Aorta (tissue), 5 donors: ENCODE measurements at places on chromosomes 2 and 18.
A peak's percentile ranks its signal among the peaks of the same experiment; 100 is the strongest.

DNA sequence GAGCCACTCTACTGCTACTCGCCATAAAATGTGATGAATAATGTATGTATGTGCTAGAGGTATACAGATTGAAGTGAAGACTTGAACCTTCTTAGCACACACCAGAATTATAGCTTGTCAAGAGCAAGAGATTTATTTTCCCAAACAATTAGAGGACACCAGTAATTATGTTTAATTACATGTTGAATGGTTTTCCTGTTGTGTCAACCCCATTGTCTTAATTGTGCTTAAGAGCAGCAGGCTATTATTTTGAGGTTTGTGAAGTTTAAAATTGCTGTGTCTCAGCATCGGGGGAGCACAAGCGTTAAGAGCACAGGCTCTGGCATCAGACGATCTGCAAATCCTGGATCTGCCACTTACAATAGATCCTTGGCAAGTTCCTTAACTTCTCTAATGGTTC, 29.0 kb downstream of the KIF5C start:
- no peak for DNase-seq

DNA sequence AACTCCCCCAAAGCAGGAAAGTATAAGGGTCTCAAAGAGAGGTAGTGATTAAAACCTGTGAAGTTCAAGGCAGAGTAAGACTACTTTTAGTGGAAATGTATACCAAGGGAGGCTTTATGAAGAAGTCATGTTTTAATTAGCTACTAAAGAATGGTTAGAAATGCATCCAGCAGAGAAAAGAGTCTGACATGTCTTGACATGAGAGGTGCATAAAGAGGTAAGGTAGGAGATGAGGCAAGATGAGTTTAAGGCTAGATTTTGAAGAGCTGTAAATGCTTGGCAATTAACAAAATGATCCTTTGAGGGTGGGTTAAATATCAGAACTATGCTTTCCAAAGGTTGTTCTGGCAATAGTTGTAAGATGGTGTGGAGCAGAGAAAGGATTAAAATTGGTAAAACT, 88.7 kb upstream of the WDSUB1 start:
- DNase-seq, result no peak

- DNase-seq, result no peak
These were observed 37.1 kb upstream of the CCDC93 start for GRCh38 chr2:118050974-118051373.

DNA sequence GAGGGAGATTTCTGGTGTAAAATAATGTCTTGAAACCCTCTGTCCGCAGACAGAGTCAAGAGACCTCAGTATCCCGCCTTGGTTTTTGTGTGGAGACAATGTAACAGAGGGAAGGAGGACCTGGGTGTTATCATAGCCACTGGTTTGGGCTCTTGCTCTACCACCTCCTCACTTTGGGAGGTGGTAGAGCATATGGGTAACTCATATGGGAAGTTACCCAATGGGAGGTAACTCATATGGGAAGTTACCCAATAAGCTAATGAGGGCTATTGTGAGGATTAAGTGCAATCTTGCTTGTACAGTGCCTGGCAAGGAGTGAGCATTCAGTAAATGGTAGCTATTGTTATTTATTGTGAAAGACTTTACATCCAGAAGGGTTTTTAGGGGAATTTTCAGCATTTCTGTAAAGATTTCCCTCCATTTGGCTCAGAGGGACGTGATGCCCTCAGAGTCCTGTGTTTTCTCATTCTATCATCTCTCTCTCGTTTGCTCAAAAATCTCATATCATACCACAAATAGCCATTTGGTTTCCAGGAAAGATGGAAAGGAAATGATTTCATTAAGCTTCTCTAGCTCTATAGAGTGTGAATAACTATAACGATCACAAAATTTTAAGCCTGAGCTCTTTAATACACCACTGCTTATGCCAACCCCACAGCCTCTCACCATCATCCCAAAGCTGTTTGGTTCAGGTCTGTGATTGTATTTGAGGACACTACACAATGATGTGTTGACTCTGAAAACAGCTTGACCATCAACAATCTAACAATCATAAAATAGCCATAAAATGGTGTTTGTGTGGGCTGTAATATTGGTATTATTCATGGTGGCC, 307.7 kb downstream of the STK39 start:
- DNase-seq, result no peak

DNA sequence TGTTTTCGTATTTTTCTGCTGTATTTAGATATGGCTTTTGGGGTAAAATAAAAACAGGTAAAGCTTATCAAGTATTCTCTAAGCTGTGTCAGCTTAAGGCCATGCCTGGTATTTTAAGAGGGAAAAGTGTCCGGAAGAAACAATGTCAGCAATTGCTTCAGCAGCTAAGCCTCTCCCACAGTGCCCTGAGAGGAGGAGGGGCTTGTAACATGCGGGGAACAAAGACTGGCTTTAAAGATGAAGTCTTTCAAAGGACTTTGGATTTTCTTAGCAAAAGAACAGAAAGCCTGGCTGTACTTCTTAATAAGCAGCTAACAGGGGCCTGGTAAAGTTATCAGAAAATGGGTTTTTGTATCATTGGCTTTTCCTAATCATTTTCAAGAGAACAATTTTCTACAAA, 102.8 kb downstream of the PXDN start:
- DNase-seq, result no peak

GRCh38 chr2:194253528-194254259, 1403.3 kb upstream of the SLC39A10 start:
- DNase-seq, result peak; percentile 22

- no peak for DNase-seq
These were observed 211.8 kb downstream of the SMAD2 start for GRCh38 chr18:47718646-47719045.

- peak; percentile 45 for DNase-seq
These were observed 110.9 kb downstream of the GLI2 start for GRCh38 chr2:120846406-120847095.

- peak; percentile 81 for DNase-seq
These were observed 6.6 kb downstream of the GAD1 start for GRCh38 chr2:170823088-170823897.

DNA sequence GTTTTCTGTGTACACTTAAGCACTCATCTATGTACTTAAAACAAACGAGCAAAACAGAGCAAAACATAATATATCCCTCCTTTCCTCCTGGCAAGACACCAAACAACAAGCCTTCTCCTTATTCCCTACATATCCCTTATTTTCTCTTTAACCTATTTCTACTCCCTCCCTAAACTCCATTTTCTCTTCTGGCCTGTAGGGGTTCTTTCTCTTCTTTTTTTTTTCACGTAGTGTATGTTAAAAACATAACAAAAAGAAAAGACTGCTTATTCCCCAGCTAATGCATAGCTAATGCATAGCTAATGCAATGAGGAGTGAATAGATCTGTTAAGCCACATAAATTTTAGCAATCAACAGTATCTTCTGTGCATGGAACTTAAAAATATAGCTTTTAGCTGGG, 193.4 kb downstream of the TMEM247 start:
- no peak for DNase-seq

- DNase-seq, result no peak
These were observed 62.0 kb upstream of the WDR75 start for GRCh38 chr2:189379287-189379630.

DNA sequence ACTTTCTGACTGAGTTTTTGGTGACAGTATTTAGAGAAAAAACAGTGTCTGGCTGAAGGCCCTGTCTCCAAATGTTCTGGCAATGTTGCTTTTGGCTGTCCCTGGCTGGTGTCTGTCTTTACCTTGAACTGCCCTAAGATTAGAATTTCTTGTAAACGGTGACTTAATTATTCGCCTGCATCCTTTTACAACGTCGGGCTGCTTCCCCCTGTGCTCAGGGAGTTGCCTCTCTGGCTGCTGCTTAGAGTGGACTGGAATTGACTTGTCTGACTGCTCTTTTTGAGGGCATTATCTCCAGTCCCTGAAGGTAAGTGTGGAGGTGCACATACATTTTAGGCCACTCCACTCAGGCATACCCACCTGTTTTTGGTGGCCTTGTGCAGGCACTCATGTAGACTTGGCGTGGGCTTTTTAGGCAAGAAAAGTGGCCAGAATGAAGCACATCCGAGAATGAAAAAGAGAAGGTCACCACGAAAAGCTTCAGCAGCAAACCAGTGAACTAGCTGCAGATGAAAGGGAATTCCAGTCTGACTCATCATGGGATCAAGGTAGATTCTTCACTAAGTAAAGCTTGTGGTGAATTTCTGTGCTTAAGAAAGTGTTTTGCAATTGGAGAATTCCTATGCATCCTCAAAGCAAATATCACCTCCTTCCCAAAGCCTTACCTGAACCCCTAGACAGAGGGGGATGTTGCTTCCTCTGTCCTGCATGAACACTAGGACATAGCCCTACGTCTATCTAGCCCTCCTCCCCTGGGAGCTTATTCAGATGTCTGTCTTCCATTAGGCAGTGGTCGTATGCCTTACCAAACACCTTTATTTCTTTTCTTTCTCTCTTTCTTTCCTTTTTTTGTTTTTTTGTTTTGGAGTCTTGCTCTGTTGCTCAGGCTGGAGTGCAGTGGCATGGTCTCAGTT, 230.3 kb upstream of the TRIB2 start:
- DNase-seq, result no peak

DNA sequence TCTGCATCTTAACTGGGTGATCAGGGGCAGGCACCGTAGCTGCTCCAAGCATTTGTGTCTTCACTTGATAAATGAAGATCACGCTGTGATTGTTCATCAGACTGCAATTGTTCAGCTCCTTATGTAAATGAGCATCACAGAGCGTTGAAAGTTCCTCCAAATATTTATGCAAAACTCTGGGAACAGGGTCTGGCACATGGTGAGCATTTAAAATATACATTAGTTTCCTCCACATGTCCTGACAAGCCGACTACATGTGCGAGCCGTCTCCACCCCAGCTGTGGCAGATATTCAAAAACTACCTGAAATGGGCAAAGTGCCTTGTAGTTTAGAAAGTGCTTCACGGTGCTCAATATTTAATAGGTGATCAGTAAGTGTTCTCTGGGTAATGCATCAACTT, 175.1 kb upstream of the ID2 start:
- DNase-seq, result no peak

GRCh38 chr2:54880428-54880827, 157.0 kb downstream of the EML6 start:
- no peak for DNase-seq

GRCh38 chr2:152396763-152397162, 61.8 kb downstream of the FMNL2 start:
- no peak for DNase-seq

DNA sequence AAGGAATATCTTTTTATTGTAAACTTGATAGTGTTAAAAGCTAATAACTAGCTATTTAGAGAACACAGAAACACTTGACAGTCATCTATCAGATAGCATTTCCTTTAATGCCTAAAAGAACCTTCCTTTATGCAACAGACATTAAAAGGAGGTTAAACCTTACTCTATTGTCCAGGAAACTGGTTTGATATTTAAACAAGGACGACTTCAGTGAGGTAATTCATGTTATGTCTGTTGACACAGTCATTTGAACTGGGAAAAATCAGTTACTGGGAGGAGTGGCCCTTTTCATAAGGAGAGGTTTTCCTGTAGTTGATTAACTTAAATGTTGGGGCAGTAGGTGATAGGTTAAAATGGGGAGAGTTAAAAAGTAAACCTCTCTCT, 6.7 kb downstream of the TGIF1 start:
- DNase-seq, result no peak

DNA sequence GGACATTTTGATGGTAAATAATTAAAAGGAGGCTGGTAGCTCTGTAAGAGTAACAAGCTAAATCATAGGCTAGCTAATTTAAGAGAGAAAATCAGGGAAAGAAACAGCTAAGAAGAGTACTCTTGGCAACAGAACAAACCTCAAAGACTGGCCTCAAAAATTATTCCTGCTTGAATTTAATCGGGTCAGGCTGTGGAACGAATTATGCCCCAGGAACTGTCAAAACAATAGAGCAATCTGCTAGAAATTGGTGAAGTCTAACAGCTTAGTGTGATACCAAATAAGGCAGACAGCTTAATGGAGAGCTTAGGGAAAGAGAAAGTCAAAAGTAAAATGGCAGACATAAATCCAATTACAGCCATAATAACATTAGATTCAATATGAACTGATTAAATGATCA, 215.7 kb downstream of the MREG start:
- no peak for DNase-seq

DNA sequence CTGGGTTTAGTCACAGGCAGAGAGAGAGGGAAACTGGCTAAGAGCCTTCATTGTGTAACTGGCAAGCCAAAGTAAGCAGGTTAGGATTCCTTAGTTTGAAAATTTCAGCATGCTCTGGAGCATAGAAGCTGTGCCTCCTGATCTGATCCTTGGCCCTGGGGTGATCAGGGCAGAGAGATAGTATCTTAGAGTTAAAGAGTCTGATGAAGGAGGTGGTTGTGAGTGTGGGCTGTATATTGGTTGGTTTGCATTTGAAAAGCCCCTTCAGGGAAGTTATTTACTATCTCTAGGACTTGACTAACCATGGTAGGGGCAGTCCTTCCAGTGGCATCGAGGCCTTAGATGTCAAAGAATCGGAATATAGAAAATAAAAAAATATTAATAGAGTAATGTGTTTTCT, 230.1 kb downstream of the CD226 start:
- no peak for DNase-seq

DNA sequence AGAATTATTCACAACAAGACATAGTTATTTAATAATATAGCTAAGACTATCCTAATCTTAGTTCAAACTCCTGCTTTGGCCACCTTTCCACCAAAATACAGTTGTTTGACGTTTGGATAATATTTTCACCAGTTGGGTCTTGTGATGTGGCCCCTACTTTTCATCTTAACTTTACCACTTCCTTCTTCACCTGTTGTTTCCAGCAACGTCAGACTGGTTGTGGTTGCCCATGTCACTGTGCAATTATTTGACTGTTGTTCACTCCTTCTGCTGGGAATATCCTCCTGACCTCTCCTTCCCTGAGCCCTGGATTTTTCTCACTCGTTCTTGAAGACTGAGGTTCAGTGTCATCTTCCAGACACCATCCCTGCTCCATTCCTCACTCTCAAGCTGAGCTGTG, 132.2 kb upstream of the RASGRP3 start:
- DNase-seq, result no peak

DNA sequence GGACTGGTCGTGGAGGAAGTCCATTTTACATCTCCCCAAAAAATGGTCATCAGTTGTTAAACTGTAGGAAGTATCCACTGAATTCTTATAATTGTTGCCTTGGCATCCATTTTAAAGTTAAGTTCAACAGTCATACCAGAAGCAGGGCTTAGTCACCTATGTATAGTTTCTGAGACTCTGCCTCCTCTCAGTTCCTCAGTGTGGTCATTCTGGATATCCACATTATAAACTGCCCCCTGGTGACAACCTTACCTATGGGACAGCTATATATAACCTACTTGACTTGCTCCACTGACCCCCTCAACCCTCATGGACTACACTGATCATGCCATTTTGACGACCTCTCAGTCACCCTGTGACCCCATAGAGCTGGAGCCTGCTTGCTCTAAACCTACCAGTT, 617.0 kb downstream of the LRP1B start:
- DNase-seq, result no peak

DNA sequence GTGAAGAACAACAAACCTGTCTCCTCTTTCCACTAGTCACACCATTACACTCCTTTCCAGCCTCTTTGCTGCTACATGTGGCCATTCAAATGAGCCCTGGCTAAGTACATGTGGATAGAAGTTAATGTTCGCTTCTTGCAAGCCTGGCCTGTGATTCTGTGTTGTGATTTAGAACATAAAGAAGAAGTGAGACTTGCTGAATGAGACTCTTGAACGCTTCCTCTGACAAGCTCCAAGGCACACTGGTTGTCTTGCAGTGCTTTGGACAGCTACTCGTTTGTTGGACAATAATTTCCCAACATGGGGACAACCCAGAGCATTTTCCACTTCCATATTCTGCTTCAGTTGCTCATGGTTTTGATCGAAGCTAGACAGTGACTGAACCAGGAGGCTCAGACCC, 57.3 kb downstream of the CCDC74A start:
- no peak for DNase-seq
